ENCODE measurements at places on chromosomes 11 and 22.
A peak's percentile ranks its signal among the peaks of the same experiment; 100 is the strongest.

DNA sequence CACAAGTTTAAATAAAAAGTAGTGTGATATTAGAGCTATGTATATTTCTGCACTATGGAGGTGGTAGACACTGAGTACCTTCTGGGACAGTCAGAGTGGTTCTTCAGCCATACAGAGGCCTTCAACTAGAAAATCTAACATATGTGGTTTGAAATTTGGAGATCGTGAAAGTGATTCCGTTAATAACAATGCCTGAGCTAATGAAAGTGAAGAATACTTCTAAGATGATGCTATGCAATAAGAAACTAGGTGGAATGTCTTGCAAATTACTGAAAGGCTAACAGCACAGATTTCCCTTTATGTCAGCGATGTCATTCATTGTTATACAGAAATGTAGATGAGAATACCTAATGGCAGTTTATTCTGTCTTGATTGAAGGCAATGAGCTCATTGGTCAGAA is 1984.7 kb upstream of the RAG2 start:
- DNase-seq, result no peak

DNA sequence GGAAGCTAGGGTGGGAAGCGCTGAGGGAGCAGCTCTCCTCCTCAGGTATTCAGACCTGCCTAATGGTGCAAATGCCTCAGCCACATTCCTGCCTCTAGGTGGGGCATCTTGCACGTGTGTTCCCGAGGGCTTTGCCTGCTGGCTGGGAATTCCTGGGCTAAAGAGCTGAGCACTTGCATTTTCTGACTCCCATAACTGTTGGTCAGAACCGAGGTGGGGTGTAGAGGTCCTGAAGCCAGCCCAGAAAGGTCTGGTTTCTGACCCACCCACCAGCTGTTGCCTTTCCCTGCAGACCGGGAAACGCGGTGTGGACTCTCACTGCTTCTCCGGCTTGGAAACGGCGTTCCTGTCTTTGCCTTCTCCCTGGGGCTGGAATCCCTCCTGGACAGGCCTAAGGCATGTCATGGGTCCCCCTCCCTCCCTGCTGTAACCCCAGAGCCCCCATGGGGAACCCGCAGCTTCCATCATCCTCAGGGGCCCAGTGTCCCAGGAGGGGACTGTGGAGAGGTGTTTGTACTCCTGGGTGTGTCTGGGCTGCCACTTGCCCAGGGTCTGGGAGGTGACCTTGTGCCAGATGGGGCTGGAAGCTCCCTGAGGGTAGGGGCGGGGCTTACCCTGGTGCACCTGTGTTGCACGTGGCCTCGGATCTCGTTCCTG is 24.0 kb upstream of the SMIM38 start:
- no peak for DNase-seq

GRCh38 chr22:45688600-45689080 is 17.0 kb downstream of the ATXN10 start:
- DNase-seq, result no peak

DNA sequence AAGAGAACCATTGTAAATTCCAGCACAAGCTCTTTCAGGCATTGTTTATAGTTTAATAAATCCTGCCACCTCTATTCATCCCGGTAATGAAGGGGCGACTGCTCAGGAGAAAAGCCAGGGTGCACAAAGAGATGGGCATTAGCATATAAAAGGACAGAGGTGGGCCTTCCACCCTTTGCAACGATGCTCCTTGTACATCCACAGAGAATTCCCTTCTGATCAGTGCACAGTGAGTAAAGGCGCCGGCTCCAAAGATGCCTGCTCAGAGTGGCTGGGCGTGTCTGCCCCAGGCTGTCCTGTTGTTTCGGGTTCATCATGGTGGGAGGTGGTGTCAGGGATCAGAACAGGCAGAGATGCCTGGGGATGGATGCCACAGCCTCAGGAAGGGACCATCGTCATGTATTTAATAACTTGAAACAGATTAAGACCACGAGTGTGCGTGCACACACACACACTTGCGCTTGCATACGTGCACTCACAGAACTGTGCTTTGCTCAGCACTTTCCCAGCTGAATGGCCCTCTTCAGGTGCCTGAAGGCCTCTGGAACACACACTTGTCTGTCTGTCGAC is 305.0 kb downstream of the TBC1D22A start:
- no peak for DNase-seq

- no peak for DNase-seq
These were observed 6.6 kb downstream of the RTL6 start for GRCh38 chr22:44491269-44492035.

GRCh38 chr11:120956710-120957495 is 67.0 kb upstream of the TBCEL start:
- DNase-seq, result no peak

GRCh38 chr11:64564947-64565889 is 25.8 kb upstream of the SLC22A12 start:
- no peak for DNase-seq

DNA sequence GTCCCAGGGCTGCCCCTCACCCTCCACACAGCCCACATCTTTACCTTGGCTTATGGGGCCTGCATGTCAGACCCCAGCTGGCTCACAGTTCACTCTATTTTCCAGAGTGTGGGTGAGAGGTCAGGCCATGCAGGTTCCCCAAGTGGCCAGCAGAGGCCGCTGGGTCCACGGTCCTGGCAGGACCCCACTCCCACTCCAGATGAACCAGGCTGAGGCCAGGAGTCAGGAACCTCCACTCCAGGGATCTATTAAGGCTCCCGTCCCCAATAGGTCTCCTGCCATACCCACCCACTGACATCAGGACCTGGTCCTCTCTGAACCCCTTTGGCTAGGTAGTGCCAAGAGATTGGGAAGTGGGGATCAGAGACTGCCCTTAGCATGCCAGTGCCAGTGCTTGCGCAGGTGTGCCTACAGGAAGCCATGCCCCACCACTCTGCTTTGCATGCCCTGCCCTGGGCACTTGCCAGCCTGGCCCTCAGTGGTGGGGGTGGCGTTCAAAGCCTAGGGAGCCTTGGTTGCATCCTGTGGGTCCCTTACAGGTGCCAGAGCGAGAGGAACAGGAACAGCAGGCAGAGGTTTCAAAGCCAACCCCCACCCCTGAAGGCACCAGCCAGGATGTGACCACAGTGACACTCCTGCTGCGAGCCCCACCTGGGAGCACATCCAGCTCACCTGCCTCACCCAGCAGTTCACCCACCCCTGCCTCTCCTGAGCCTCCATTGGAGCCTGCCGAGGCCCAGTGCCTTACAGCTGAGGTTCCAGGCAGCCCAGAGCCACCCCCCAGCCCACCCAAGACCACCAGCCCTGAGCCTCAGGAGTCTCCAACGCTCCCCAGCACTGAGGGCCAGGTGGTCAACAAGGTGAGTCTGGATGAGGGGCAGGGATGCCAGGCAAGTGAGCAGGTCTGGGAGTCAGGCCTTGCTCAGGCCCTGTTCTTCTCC is 8.3 kb downstream of the SMTN start:
- peak; percentile 76 for DNase-seq

GRCh38 chr22:29632672-29633071 is 29.2 kb downstream of the NF2 start:
- no peak for DNase-seq

GRCh38 chr22:48740731-48741405 is 1086.8 kb downstream of the BRD1 start:
- DNase-seq, result no peak

GRCh38 chr11:34316347-34317035 is 41.3 kb downstream of the ABTB2 start:
- no peak for DNase-seq

DNA sequence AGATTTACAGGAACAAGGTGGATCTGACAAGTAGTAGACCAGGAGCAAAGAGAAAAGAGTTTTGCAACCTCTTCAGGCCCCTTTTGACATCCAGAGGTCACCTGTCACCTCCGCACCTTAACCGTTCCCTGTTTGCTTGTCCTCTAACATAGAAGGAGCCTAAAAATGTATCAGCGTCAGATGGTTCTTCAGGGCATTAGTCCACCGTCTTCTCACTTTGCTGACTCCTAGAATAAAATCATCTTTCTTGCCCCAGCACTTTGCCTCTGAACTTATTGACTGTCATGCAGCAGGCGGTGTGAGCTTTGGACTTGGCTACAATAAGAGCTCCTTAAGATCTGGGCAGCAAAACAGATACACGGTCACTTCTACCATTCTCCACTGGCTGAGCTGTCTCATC is 339.7 kb upstream of the B3GAT1 start:
- no peak for DNase-seq

DNA sequence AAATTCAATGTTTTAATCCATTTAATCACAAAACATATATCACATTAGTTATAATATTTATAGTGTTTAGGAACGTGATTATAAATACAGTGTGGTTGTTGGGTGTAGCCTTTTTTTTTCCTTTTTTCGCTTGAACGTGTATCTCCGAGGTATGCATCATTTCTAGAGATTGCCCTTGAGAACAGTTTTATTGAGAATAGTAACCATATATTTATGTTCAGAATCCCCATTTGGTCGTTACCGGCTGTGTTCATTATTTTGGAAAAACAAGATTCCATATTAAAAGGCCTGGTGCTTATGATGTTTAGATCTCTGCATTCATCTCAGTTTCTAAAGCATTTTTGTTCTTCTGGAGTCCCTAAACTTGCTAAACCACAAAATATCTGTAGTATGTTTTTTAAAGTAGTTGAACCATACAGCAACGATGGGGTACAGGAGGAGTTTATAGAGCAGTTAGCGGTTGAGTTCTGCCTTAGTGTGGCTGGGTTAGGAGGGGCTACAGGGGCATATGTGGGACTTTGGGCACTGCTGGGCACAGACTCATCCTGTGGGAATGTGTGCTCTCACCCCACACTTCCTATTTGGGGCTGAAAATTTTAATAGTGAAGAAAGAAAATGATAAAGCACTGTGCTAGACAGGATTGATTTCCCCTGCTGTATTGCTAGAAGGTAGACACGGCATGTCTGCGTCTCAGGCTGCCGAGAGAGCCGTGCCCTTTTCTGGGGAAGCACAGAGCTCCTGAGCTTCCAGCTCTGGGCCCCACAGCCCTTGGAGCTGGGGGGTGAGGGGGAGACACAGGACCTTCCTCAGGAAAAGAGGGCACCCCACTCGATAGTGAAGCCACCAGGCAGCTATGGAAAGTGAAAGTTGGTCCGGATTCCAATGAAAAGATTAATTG is 81.5 kb upstream of the PPARA start:
- DNase-seq, result no peak

DNA sequence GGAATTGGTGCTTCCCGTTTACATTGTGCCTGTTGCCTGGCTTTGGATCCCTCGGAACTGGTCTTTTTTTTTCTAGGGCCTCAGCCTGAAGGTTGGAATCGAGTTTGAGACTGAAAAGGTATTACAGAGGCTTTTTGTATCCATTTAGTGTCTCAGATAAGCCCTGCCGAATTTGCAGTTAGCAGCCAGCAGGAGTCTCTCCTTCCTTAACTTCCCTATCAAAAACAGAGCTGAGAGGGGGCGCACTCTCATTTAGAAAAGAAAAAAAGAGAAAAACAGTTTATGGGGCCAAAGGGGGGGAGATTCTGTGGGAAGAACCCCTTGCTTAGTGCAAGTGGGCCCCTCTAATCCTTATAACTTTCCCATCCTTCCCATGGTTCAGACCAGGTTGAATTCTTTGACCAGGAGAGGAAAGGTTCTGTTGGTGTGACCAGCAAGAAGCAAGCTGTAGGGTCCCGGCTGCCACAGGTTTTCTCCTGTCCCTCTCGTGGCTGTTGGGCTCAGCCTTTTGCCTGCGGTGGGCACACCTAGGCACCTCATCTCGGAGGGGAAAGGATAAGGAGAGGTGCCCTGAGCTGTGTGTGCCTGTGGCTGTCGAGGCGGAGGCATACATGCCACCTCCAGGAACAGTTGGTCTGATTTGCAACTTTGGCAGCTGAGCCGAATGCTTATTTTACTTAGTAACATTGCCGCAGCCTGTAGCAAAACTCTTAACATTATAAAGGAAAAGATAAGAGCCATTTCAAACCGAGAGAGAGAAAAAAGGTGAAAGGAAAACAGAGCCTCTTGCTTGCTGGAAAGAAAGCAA is 565.0 kb upstream of the CNTN5 start:
- no peak for DNase-seq

DNA sequence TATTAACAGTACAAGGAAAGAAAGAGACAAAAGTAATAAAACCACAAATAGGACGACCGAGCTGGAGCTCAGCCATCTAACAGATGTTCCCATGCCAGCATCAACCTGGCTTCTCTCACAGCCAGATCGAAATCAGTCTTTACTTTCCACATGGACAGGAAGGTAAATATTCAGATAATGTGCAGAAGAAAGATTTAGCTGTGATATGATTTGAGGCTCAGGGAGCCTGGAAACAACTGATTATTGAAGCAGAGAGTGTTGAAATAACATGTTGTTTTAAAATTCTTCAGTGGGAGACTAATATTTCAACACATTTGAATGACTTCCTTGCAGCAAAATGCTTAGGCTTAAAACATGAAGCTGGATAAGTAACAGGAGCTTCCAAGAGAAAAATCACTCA is 546.8 kb downstream of the ETS1 start:
- no peak for DNase-seq

DNA sequence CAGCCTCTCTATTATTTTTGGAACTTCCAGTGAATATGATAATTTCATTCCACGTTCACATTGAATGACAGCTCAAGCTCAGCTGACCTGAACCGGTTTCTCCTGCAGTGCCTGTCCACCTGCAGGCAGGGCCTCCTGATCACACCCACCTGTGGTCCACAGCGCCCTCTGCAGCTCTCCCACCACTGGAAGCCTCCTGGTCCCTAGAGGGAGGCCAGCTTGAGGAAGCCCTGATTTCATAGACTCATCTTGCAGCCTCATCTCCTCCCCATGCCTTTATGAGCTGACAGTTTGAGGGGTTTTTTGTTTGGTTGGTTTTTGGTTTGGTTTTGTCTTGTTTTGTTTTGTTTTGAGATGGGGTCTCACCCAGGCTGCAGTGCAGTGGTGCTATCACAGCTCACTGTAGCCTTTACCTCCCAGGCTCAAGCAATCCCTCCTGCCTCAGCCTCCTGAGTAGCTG is 29.9 kb upstream of the MALAT1 start:
- DNase-seq, result peak; percentile 67

DNA sequence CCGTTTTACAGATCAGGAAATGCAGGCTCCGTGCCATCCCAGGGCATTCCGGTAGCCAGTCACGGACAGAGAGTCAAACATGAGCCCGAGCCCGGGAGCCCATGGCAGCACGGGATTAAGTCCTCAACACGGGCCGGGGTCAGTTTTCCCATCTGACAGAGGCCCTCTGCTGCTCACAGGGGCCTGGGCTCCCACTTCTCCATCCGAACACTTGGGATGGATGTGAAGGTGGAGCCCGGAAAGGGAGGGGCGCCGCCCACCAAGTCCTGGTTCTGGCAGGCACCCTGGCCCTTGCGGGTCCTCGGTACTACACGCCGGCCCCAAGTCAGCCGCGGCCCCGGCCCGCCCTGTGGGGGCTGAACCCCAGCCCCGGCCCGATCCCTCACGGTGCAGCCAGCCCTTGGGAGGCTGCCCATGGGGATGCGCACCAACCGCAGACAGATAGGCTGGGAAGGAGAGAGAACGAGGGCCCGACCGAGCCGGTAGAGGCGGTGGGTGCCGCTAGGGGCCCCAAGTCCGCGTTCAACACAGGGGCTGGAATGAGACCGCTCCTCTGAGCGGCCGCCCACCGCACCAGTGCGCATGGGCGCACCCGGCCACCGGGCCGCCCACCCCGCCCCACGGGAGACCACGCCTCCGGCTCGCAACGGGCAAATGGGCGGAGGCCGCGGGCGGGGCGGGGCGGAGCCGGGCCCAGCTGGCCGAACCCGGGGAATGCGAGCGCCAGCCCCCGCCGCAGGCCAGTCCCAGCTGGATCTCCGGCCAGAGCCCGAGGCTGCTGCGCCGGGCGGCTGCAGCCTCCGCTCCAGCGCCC is at the start of gene CAPN5:
CAPN5 (plus strand) TSS at position 743 of the 814 bp plus-strand sequence. CDS start 17,916 bp downstream, outside the sequence.
- peak; percentile 97 for DNase-seq

GRCh38 chr11:102882389-102883024 is 7.7 kb upstream of the MMP12 start:
- no peak for DNase-seq

- DNase-seq, result no peak
These were observed 16.1 kb downstream of the MGAT3 start for GRCh38 chr22:39472570-39473556.

Data from GM12892 (cell line).